ENCODE measurements at places on chromosomes 6 and 20. TPM values are rescaled to one million over a fixed set of nuclear protein-coding genes. Genes with fewer than 3 reads are reported as not detected.

DNA sequence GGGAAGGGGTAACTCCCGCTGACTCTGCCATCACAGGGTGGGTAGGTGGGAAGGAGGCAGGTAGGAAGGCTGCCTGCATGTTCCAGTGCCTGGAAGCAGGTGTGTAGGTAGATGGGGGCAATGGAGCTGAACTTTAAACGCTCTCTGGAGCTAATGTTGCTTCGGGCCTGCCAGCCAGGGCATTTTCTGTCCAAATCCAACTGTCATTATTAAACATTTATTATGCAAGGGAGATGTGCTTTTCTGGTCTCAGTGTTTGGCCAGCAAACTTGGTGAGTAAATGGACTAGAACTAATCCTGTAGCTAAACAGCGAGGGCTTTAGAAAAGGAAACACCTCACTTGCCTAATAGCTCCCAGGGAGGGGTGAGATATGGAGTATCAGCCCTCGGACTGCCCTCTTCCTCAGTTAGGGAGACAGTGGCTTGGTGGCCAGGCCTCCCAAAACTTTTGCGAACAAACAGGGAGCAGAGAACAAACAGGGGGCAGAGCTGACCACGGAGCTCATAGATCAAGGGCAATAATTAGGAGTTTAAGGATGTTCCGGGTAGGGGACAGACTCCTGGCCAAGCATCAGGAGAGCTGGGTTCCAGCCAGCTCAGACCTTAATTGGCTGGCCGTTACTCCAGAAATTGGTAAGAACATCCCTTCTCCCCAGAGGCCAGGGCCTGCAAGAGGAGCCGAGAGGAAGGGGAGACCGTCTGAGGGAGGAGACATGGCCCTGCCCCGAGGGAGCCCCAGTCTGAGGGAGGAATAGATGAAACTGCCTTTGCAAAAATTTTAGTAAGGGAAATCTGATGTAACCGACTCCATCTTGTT lies 131.1 kb downstream of the VEGFA start:
- DNase-seq = no peak

GRCh38 chr20:24977797-24978196 lies 14.8 kb downstream of the APMAP start:
- no peak for DNase-seq

GRCh38 chr6:93419304-93420162 lies at the start of gene EPHA7:
TSS of gene EPHA7 (minus strand) at chr6:93419559. CDS start at chr6:93419341, 218 bp downstream.
- peak; percentile 96 for DNase-seq

GRCh38 chr6:104357928-104358327 lies 501.8 kb downstream of the HACE1 start:
- DNase-seq = no peak

DNA sequence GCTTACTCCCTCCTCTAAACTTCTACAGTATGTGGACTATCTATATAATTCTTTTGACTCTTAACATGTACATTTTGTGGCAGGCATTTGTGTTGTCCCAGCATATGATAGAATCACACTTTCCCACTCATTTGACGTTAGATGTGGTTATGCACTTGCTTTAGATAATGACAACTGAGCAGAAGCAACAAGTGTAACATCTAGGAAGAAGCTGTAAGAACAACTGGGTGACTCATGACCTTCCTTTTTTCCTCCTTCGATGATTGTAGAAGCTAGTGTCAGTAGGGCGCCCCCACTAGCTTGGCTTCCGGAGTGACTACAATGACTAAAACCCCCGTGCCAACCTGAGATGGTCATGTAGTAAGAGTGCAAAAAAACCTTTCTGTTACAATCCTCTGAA lies 74.6 kb upstream of the CEP85L start:
- no peak for DNase-seq

- DNase-seq = no peak
Measured at GRCh38 chr6:12228447-12229146, 61.6 kb upstream of the EDN1 start.

DNA sequence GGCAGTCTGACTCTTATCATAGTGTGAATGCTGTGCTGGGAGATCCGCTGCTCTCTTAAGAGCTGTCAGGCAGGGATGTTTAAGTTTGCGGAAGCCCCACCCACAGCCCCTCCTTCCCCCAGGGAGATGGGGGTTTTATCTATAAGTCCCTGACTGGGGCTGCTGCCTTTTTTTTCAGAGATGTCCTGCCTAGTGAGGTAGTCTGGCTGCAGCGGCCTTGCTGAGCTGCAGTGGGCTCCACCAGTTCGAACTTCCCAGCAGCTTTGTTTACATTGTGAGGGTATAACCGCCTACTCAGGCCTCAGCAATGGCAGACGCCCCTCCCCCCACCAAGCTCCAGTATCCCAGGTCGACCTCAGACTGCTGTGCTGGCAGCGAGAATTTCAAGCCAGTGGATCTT lies 75.7 kb upstream of the UST start:
- DNase-seq = no peak

DNA sequence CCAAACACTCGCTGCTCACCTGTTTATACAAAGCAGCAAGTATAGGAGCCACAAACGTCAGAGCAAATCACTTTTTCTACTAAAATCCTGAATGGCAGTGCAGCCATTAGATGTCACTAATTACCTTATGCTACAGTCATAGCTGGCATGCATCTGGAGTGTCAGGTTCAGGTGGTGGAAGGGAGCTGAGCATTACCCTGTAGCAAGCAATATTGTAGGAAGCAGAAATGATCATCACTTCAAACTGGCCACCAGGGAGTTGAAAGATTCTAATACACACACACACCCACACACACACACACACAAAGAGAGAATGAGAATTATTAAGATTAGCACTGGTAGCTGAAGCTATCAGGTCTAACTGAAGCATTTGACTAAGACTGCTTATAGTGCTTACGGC lies 75.8 kb downstream of the EFHC1 start:
- DNase-seq = no peak

GRCh38 chr20:56875052-56875659 lies 246.1 kb downstream of the TFAP2C start:
- DNase-seq = no peak

- peak; percentile 48 for DNase-seq
Measured at GRCh38 chr6:116030770-116031169, 29.9 kb downstream of the FRK start.

Gene PPP2R5D
- polyA plus RNA-seq = 64.0 TPM

Gene IDH3B
- 118 TPM for polyA plus RNA-seq

Gene MRAP2
- 6.8 TPM for polyA plus RNA-seq

Gene CCN5
- 0.37 TPM for polyA plus RNA-seq

Gene CTAGE9
- polyA plus RNA-seq = 0.35 TPM
